ENCODE measurements at places on chromosomes 4 and X.

DNA sequence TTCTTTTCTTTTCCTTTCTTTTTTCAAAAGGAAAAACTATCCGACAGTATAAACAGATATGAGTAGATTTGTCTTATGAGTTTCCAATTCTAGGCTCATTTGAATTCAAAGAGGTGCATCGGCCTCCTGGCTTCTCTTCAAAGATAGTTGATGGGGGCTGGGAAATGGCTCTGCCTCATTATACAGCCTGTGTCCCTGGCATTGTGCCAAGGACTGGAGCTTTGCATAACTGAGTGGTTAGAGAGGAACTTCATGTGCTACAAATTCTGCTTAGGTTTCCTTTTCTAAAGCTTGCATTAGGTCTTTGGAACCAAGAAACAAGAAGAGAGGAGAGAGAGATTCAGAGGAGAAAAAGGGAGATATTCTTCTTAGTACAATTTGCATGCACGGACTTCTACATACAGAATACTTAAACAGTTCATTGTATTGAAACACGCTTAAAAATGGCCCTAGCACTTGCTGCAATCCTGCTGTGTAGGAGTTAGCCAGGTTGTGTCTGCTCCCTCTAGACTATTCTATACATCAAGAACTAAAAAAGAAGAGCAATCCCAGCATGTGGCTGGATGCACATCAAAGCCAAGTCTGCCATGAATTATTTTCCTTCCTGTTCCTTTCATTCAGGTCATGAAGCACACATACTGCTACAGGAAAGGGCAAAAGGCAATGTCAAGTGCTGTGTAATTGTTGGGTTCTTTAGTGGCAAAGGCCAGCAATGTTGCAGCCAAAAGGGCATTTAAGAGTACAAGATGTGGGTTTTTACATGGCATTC, 70.9 kb downstream of the INTS12 start:
- no peak for DNase-seq

- DNase-seq = no peak
Measured at GRCh38 chr4:1501754-1502500, 95.7 kb upstream of the NKX1-1 start.

DNA sequence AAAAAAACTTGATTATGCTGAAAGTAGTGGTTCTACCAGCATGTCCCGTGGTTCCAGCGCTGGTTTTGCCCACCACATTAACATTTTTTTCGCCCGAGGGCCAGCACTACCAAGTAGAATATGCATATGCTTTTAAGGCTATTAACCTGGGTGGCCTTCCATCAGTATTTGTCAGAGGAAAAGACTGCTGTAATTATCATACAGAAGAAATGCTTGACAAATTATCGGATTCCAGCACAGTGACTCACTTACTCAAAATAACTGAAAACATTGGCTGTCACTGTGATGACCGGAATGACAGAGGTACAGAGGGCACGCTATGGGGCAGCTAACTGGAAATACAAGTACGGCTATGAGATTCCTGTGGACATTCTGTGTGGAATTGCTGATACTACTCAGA, 34.6 kb downstream of the PRPS2 start:
- DNase-seq = no peak

DNA sequence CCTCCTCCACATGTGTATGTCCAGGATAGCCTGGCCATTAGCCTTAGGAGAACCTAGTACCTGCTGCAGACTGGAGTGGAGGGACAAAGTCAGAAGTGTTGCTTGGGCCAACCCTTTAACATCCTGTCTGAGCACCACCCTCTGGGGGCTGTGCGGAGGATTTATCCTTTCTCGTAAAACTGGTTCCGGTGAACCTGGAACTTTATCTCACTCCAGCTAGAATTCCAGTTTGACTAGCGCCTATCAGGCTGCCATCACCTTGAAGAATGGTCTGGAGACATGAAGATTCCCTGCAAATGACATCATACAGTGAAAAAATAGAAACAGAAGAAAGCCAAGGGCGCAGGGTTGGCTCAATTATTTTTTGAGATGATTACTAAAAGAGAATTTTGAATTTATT, 4.0 kb downstream of the TCEAL8 start:
- no peak for DNase-seq

- DNase-seq = no peak
Measured at GRCh38 chr4:8938623-8939022, 67.0 kb upstream of the HMX1 start.

- DNase-seq = no peak
Measured at GRCh38 chr4:21948347-21949072, at the start of gene KCNIP4. Gene KCNIP4, minus strand, starts transcription at chr4:21948772.

DNA sequence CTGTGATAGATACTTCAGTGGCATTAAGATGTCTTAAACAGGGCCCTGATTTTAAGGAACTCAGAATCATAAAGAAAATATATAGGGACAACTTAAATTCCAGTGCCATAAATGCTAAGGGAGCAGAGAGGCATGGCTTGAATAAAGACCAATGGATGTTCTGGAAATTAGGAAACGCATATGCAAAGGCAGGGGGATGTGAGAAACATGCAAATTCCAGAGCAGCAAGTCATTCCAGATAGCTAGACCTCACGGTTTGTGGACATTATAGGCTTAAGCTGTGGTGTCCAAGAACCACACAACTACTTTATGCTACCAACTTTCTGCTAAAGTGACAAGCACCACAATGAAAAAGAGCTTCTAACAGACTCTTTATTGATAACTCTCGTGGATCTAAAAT, 132.6 kb upstream of the ANK2 start:
- no peak for DNase-seq

DNA sequence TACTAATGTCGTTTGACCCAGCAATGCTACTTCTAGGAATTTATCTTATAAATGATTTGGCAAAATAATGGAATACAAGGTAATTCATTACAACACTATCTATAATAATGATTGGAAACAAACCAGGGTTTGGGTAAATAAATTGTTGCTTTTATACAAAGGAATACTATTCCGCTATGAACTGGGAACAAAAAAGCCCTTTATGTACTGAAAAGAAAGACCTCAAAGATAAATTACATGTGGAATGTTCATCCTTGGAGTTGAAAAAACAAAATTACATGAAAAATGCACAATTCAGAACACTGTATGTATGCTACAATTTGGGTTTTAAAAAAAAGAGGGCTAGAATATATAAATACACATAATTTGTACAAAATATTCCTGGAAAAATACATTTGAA, 5.2 kb upstream of the NUP54 start:
- no peak for DNase-seq

- DNase-seq = no peak
Measured at GRCh38 chr4:184588893-184589292, 60.4 kb downstream of the CASP3 start.

Data from GM12892 (cell line).